Upper lobe of right lung (tissue), 1 donor: ENCODE measurements at places on chromosomes 3 and 15. TPM values are rescaled to one million over a fixed set of nuclear protein-coding genes. Genes with fewer than 3 reads are reported as not detected.

DNA sequence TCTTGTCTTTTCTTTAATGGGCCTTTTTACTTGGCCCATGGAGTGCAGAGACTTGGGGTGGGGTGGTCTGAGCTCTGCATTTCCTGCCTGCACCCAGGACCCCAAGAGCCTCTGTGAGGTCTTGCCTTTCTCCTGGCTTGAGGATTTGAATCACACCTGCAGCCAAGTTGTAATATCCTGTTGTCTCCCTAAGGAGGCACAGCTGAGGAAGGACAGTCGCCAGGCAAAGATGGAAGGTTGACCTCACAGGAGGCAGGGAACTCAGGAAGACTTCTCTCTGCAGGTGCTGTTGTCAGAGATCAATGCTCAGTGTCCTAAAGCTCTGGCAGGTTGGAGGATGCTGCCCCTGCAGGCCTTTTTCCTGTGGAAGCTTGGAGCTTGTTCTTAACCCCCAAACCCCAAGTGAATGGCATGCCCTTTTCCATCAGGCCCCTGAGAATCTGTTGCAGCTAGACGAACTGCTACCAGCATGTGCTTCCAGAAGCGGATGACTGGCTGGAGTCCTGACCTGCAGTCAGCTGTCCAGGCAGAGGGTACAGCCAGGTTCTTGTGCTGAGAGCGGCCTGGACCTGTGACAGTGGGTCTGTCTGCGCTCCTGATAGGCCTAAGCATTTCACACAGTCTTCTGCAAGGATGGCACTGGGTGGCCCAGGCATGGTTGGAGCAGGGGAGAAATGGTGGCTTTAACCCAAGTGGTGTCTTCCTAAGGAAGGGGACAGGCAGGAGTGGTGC, 120.0 kb downstream of the EEFSEC start:
- no peak for DNase-seq

Gene PARP15
- total RNA-seq: 9.7 TPM

- DNase-seq: no peak
These were observed at the start of gene LHFPL4 for GRCh38 chr3:9553021-9553947. Gene LHFPL4, minus strand, starts transcription at chr3:9553822. Its CDS starts 1,143 bp downstream, at chr3:9552679.

GRCh38 chr3:125651244-125651643, 55.9 kb upstream of the OSBPL11 start:
- DNase-seq: no peak

DNA sequence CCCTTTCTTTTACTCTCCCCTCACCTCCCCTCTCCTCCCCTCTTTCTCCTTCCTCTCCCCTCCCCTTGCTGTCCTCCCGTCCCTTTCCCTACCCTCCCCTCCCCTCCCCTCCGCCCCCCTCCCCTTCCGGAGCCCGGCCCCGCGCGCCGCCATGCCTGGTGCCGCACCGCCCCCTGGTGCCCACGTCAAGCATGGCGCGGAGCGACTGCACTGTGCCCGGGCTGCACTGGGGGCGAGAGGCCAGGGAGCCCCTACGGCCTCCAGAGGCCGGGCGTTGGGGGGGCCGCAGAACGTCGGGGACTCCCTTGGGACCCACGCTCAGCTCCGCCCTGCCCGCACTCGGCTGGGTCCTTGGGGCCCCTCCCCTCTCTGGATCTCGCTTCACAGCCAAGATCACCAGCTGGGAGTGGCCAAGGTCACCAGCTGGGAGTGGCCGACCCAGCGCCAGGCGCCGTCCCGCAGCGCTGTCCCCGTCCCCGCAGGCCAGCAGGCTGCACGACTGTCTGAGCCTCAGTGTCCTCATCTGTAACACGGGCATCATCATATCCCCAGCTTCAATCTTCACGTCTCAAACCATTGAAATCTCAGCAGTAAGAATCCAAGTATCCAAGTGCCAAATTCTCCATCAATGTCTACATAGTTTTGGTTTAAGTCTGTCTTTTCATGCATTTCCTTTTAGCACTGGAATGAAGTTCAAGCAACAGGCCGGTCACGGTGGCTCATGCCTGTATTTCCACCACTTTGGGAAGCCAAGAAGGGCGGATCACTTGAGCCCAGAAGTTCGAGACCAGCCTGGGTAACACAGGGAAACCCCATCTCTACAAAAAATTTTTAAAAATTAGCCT, 42.5 kb downstream of the TPRA1 start:
- peak; percentile 91 for DNase-seq

GRCh38 chr3:127753898-127754410, 68.4 kb downstream of the MGLL start:
- no peak for DNase-seq

Gene CISH
- total RNA-seq: 71.6 TPM

DNA sequence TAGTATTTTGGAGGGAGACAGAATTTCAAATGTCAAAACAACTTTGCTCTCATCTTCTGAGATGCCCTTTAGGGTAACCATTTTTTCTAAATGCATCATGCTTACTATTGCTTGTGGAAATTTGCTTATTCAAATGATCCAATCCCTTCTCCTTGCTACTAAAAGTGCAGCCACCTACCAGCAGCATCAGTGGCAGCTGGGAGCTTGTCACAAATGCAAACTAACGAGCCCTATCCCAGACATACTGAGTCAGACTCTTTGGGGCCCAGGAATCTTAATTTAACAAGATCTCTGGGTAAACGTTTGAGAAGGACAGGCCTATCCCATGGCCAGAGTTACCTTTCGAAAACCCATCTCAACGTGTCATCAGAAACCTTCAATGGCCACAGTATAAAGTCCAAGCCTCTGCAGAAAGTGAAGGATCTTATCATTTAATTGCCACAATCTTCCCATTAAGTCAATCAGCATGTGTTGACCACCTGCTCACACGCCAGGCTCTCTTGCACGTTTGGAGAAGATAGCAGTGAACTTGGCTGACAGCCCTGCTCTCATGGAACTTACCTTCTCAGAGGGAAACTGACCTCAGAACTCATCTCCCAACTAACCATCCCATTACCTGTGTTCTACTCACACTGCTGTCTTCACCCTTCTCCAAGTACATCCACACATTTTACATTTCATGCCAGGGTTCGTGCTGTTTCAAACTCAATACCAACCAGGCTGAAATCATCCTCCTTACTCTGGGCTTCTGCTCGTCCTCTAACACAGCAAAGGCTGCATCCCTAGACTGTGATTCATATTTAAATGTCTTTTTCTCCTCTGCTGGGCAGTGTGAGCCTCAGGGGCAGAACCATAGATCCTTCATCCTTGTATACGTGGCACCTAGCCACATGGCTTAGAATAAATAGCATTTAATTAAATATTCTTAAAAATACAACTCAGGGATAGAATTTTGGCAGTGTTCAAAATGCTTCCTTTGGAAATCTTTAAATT, 24.8 kb upstream of the VGLL4 start:
- no peak for DNase-seq

DNA sequence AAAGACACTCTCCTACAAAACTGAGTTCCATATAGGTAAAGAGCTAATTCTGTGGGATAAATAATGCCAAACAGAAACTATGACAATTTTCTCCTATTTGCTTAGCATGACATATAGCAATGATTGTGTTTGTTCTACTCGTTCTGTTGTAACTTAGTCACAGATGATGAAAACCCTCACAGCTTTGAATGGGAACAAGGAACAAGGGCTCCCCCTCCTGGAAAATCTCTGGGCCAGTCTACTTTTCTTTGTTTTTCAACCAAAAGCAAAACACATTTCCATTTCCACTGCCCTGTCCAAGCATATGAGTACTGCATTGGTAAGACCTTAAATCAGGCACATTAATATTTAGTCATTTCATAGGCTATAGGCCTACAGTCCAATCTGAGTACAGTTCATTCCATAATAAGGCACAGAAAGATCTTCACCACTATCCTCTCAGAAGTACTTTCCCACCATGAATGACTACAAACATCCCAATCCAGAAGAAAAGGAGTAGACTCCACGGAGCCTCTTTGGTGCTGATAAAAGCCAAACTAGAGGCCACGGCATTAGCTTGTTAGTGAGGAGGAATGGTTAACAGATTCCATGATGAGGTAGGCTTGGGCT, 67.1 kb downstream of the ATP8B4 start:
- no peak for DNase-seq

GRCh38 chr3:120762615-120763014, 20.1 kb downstream of the GTF2E1 start:
- DNase-seq: no peak

Gene C3orf85
- not detected for total RNA-seq

GRCh38 chr3:156553705-156554356, 1.1 kb downstream of the SSR3 start:
- no peak for DNase-seq

DNA sequence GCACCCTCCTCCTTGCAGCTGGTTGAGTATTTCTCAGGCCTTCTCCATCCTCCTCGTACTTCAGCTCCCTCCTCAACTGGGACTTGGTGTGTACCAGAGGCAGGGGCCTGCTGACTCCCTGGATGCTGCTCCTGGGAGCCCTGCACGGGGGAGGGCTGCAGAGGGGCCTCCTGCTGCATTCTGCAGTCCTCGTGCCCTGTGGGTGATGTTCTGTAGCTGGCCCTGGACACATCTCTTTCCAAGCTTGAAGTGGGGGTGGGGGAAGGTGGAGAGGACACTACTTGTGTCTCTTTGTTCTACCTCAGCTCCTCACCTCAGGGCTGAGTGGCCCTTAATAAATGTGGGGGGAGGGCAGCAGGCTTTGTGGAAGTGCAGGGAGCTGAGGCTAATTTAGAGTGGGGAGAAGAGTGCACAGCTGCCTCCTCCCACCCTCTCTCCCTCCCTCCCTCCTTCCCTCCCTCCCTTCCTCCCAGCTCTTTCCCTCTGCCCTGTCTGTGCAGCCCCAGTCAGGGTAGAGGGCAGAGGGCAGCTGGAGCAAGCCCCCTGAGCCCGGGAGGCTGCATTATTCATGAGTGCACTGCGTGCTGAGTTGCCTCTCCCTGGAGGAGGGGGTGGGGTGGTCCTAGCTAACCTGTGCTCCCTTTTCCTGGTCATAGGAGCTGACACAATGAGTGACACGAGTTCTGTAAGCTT, 3.7 kb upstream of the GRM2 start:
- no peak for DNase-seq

DNA sequence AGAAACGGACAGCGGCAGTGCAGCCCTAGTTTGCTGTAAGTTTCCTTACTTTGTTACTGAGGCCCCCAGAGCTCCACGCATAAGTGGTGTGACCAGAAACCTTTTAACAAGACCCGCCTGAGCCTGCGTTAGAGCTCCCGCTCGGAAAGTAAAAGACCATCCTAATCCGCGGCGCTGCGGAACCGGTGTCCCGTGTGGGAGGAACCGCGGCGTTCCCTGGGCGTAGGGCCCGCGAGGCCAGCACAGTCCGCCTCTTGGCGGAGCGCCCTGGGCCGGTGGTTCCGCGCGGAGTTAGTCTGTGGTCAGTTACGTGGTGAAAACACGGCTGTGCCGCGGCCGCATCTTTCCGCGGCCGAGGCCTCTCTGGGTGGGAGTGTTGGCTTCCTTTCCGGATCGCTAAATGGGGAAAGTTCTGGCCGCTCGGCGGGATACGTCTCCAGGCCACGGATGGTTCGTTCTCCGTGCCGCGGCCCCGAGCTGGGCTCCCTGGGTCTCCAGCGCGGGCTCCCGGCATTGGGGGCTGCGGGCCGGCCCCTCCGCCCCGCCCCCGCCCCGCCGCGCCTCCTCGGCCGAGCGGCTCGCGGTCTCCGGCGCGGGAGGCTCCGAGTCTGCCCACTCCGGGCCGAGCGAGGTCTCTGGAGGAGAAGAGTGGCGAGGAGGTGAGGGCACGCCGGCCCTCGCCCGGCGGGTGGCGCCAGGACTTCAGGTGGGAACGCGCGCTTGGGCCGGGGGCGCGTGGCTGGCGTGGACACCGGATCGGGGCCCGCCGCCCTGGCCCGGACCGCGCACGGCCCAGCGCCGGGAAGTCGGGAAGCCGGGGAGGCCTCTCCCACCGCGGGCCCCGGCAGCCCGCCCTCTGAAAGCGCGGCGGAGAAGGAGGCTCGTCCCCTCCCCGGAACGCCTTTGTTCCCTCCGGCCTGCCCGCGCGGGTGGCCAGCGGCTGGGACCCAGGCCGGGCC, 754 bp downstream of the B3GNT5 start:
- peak; percentile 91 for DNase-seq

- no peak for DNase-seq
These were observed 609.7 kb downstream of the PDCD6IP start for GRCh38 chr3:34408088-34408487.

GRCh38 chr3:186235554-186235953, 126.5 kb downstream of the DGKG start:
- DNase-seq: no peak

DNA sequence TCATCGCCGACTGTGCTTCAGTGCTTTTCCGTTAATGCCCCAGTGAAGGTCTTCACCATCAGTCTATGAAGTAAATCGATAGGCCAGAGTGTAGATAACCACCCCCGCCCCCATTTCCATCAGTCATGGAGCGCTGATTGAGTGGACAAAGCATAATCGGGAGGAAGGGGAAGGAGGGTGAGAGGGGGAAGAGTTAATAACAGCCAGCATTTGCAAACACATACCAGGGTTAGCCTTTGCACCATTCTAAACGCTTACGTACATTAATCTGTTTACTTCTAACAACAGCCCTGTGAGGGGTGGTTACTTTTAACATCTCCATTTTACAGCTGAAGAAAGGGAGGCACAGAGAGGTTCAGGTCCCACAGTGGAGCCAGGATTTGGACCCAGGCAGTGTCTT, 26.8 kb downstream of the EDEM1 start:
- DNase-seq: no peak

Gene HGD
- 3.2 TPM for total RNA-seq

Gene PLXNA1
- 53.5 TPM for total RNA-seq

DNA sequence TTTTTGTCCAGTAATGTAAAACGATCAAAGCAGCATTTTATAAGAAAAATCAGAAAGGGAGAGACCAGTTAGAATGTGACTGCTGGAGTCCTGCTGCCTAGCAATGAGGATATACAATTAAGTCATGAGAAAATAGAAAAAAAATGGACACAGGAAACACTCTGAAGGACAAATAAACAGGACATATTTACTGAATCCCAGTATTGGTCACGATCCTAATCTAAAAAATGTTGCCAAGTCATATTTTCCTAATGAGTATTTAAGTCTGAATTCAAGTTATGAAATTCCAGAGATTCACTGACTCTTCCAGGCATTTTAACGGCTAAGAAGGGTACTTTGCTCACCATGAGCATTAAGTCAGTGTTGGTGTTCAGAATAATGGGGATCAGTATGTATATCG, 154.3 kb upstream of the CCDC54 start:
- DNase-seq: no peak
